ENCODE measurements at places on chromosomes 5 and 9.

GRCh38 chr5:133075572-133076536, 24.0 kb downstream of the HSPA4 start:
- no peak for DNase-seq

- no peak for DNase-seq
These were observed 16.8 kb downstream of the ABCA1 start for GRCh38 chr9:104911032-104911607.

DNA sequence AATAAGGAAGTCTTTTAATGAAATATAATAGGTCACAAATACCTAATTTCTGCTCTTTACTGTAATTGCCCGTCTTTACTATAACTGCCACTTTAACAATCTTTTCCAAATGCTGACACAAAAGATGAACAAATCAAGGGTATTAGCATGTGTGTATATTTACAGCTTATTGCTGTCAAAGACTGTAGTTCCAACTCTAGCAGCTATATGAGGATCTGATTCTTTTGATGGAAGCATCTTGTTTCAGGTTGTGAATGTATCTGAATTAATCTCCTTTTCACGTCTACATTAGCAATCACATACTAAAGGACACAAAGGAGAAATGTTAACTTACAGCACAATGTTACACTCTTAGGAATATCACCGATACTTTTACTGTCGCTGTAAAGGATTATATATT, 27.9 kb downstream of the RFX3 start:
- no peak for DNase-seq

GRCh38 chr5:138972836-138973235, 97.7 kb upstream of the LRRTM2 start:
- no peak for DNase-seq

- no peak for DNase-seq
These were observed 22.7 kb downstream of the RCL1 start for GRCh38 chr9:4815381-4815956.

- no peak for DNase-seq
These were observed 45.0 kb downstream of the PCDHGC5 start for GRCh38 chr5:141533897-141534296.

- no peak for DNase-seq
These were observed 11.0 kb upstream of the GPSM1 start for GRCh38 chr9:136316271-136316751.

DNA sequence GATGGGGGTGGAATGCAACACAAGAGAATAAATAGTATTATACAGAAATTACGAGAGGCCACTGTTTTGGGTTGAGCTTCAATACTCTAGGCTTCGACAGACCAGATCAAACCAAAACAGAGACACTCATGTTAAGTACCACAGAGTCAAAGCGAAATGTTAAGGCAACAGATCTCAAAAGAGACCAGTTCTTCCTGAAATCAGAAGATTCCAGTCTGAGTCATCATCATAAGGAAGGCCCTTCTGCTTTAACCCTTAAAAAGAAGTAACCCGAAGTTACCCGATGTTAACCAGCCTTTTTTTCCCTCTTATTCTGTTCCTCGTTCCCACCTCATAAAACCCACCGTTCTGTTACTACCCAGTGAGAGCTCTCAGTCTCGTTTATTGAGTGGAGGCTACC, 75.9 kb downstream of the SFXN1 start:
- DNase-seq = no peak

- no peak for DNase-seq
These were observed 18.4 kb upstream of the CNTLN start for GRCh38 chr9:17116400-17116837.

GRCh38 chr5:152274224-152274623, 130.9 kb downstream of the NMUR2 start:
- no peak for DNase-seq

DNA sequence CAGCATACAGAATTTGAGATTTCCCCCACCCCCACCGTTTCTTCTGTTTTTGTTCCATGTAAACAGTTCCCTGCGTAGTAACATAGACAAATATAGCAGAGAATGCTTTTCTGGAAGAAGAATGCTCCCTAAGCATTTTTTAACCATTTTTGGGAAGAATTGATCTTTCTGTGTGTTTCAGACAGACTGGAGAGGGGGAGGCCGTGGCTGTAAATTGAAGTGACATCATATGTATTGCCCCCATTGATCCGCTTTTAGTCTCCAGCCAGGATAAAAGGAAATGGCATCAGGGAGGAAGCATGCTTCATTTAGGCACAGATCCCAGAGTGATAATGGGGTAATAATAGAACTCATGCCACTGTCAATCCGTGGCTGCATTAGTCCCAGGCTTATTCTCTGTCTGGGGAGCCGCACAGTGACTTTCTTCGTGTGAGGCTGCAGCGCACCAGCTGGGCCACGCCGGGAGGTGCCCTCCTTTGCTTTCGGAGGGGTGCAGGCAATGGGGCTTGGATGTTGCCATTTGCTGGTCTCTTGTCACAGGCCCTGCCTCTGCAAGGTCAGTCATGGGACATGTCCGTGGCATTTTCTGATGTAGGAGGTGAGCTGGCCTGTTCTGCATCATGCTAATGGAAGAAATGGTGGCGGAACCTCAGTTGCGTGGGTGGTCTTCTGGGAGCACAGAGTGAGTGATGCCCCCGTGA, 261.5 kb downstream of the FANCC start:
- DNase-seq = no peak

DNA sequence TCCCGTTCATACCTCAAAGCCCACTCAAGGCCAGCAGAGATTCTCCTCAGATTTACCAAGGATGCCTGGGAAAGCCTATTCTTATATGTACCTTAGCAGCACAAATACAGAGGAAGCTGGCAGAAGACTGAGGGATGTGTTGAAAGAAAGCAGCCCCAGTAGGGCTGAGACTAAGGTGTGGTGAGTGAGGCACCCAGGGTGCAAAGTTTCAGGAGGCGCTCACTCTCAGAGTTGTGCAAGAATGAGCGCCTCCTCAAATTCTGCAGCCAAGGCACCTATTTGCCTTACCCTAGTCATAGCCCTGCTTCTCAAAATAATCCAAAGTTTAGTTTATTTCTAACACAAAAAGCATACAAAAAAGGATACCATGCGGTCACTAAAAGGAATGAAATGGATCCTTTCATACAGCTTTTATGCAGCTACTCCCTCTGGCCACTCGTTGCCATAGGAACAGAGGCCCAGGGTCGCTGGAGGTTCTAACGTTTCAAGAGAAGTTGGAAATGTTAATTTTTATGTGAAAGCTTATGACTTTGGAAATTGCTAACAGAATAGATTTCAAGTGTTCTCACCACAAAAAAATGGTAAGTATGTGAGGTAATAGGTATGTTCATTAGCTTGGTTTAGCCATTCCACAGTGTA, 79.7 kb upstream of the SMIM23 start:
- no peak for DNase-seq

DNA sequence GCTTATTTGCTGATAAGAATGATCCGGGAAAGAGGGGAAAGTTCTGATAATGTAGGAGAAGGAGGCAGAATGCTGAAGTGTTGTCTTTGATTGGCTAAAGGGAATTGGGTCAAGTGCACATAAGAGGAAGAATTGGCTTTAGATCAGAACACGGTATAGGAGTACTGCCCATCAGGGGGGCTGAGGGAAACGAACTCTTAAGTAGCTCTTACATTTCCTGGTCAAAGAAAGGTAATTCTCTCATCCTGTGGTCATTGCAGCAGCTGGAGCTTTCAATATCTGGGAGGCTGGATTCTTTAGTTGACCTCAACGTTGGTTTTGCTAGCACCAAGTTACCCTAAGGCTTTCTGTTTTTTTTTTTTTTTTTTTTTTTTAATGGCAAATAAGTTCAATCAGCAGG, 178.7 kb upstream of the NR3C1 start:
- DNase-seq = no peak

- no peak for DNase-seq
These were observed 167.7 kb downstream of the CDH6 start for GRCh38 chr5:31361234-31361633.

DNA sequence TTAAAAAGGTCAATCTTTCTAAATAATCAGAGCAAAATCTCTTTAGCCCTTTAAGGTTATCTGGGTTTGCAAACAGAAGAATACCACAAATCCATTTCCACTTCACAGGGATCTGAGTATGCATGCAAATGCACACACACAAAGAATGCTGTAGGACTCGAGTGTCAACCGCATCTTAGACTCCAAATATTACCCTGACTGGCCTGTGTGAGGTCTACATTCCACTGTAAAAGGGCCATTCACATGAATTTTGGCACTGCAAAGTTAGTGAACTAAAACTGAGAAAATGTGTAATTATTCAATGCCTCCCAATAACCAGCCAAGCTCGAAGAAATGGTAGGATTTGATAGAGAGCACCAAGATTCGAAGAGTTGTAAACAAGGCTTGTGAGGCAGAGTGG, 199.9 kb downstream of the AGTPBP1 start:
- DNase-seq = no peak

DNA sequence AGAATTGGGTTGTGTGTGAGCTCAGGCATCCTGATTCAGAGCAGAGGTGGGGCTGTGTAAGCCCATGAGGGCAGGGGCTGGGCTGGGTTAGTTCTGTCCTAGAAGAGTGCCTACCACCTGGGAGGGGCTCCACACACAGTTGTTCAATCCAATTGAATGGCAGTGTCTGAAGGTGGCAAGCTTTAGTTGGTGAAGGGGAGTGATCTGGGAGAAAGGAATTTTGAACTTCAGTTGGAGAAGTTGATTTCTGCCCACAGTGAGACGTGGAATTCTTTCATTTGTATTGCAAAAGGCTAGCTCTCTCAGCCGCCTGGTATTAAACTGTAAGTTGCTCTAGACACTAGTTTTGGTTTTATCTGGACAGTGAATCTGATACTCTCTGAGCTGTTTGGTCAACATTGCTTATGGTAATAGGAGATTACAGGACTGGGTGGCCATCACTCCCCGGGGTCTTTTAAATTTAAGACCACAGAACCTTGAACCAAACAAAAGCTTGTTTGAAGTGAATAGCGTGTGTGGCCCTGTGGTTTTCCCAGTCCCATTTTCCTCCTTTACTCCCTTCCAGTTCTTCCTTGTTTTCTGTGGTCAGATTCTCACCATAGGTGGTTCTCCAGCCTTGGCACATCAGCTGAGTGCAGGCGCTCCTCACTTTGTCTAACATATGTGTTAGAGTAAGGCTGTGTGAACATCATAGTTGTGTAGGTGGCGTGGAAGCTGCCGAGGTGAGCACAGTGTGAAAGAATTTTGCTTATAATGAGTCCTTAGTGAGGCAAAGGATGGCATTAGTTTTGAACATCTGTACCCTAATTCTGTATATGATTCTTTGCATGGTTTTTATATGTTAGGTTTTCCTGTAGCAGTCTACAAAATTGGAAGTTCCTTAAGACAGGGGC, 78.0 kb downstream of the ARHGAP26 start:
- DNase-seq = no peak

GRCh38 chr9:91750343-91750742, 199.7 kb downstream of the ROR2 start:
- DNase-seq = no peak

DNA sequence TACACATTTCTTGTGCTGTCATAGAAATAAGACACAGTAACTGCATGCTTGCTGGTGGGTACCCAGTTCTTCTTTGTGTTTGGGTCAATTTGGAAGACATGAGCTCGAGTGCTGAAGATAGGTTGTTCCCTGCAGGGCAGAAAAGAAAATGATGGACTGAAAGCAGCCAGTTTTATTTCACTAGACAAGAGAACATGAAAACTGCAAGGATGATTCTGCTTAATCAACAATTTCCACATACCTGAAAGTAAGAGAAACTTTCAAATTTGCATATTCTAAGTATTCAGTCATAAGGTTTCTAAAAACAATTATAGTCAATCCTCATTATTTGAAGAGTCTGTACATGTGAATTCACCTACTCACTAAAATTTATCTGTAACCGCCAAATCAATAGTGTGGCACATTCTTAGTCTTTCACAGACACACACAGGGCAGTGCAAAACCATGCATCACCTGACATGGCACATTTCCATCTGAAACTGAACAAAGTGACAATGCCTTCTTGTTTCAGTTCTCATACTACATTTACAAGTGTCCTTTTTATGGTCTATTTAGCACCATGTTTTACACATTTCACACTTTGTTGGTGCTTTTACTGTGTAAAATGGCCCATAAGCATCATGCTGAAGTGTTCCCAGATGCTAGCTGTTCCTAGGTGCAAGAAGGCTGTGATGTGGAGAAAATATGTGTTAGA, 56.9 kb downstream of the HOMER1 start:
- no peak for DNase-seq

DNA sequence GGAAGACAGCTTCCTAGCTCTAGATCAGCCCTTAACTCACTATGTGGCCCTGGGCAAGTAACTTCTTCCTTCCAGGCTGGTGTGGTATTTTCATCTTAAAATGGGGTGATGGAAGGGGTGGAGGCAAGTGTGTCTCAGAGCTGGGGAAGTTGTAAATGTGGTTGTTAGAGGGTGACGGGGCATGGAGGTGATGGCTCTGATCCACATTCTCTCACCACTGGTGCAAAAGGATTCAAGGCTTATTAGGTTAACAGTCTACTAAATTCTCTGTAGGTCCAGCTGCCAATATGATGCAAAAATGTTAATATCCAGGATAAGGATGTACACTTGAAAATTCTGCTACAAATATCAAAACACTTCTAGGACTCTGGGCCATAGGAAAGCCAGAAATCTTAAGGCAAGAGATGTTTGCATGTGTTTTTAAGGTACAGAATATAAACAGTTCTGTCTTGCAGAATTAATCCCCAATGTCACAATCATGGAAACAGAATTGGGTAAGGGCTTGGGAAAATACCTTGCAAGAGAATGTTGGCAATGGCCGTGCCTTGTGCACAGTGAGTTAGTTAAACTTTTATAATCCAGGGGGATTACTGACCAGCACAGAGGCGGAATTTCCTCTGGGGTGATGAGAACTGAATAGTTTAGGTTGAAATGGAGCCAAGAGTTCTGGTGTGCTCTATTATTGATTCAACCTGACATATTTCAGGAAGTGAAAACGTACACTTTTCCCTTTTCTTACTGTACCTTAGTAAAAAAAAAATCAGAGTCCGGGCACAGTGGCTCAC, 19.8 kb downstream of the TNFSF15 start:
- no peak for DNase-seq

GRCh38 chr5:98041661-98042060, 731.8 kb upstream of the RGMB start:
- no peak for DNase-seq

All from activated CD4-positive, alpha-beta T cell treated with anti-CD3 and anti-CD28 coated beads, Interleukin-2, amount 50 U/mL, for 4 hours (primary cell).